ENCODE measurements at places on chromosomes 12 and 14.
A peak's percentile ranks its signal among the peaks of the same experiment; 100 is the strongest.

DNA sequence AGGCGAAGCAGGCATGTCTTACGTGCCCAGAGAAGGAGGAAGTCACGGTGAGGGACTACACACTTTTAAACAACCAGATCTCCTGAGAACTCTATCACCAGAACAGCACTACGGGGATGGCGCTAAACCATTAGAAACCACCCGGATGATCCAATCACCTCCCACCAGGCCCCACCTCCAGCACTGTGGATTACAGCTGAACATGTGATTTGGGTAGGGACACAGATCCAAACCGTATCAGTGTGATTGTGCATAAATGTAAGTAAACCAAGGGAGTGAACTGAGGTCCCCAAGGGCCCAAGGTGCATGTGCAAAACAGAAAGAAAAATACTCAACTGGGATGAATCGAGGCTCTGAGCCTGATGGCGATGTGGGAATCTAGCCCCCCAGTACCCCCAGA, 134.2 kb downstream of the DICER1 start:
- peaks cover 4% of the 10 kb centered on the region for H3K4me1 ChIP-seq
- H3K4me3 ChIP-seq, result no peak overlapping the region
- no peaks in the 10 kb centered on the region for H3K36me3 ChIP-seq
- no peak for DNase-seq
- H3K27ac ChIP-seq, result no peak overlapping the region
- H3K27me3 ChIP-seq, result peaks cover 6% of the 10 kb centered on the region

DNA sequence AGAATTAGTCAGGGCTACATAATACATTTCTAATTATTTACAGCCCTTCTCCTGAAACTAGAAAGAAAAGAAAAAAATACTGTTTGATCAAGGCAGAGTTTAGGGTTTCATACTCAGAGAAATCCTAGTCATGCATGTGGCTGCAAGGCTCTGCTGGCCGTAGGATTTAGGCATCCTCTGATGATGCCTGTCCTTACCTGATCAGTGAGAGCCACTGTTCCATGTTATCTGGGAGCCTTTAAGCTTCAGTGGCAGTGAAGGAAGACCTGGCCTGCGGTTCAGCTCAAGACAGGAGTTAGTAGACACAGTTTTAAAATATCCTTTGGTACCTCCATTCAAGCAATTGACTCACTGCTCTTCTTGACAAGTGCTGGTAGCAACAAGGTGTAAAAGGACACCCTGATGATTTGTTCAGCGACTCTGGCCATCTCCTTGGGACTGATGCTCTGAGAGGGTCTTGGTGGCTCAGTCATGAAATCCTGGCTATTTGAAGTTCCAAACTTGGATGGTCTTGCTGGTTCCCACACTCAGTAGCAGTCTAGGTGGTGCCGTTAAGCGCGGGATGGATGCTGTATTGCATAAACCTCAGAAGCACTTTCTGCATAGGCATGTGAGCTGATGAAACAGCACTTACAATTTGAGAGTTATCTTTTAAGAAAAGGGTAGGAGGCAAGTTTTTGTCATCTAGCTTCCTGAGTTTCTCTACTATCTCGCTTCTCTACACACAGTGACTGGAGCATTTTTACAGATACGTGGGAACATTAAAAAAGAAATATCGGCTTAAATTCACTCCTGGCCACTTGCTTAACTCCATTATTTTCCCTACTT, 162.0 kb downstream of the SAMD4A start:
- no peaks in the 10 kb centered on the region for H3K36me3 ChIP-seq
- no peak for DNase-seq
- peaks cover 12% of the 10 kb centered on the region for H3K4me1 ChIP-seq
- H3K27ac ChIP-seq, result no peak overlapping the region
- no peak overlapping the region for H3K4me3 ChIP-seq

- H3K27ac ChIP-seq, result no peak overlapping the region
- H3K4me3 ChIP-seq, result no peak overlapping the region
- DNase-seq, result no peak
- H3K4me1 ChIP-seq, result no peaks in the 10 kb centered on the region
Measured at GRCh38 chr14:59882957-59883356, 12.4 kb upstream of the RTN1 start.

- H3K27ac ChIP-seq, result no peak overlapping the region
- H3K4me1 ChIP-seq, result peaks cover 3% of the 10 kb centered on the region
- H3K36me3 ChIP-seq, result peaks cover 54% of the 10 kb centered on the region
- H3K27me3 ChIP-seq, result no peaks in the 10 kb centered on the region
- DNase-seq, result peak; percentile 68
Measured at GRCh38 chr12:51056242-51056641, 8.1 kb downstream of the LETMD1 start.

GRCh38 chr12:54148560-54149429, 40.0 kb downstream of the SMUG1 start:
- no peaks in the 10 kb centered on the region for H3K36me3 ChIP-seq
- H3K4me3 ChIP-seq, result no peak overlapping the region
- H3K27ac ChIP-seq, result no peak overlapping the region

- DNase-seq, result no peak
- H3K4me3 ChIP-seq, result no peak overlapping the region
- H3K27me3 ChIP-seq, result no peaks in the 10 kb centered on the region
Measured at GRCh38 chr12:108075561-108075960, 53.5 kb upstream of the WSCD2 start.

DNA sequence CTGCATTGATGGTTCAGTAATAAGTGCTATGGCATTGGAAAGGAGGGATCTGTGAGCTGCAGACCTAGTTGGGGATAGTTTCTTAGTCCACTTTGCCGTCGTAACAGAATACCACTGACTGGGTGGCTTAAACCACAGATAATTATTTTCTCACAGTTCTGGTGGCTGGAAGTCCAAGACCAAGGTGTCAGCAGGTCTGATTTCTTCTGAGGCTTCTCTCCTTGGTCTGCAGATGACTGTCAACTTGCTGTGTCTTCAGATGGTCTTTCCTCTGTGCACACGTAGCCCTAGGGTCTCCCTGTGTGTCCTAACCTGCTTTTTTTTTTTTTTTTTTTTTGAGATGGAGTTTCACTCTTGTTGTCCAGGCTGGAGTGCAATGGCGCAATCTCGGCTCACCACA, 126.1 kb downstream of the MYRFL start:
- no peak overlapping the region for H3K4me3 ChIP-seq
- H3K36me3 ChIP-seq, result no peaks in the 10 kb centered on the region
- no peak overlapping the region for H3K27ac ChIP-seq
- no peaks in the 10 kb centered on the region for H3K4me1 ChIP-seq

GRCh38 chr12:106309671-106310505, 7.4 kb downstream of the TCP11L2 start:
- peak overlapping the region; percentile 41 for H3K27ac ChIP-seq
- no peak overlapping the region for H3K4me3 ChIP-seq
- peaks cover 12% of the 10 kb centered on the region for H3K4me1 ChIP-seq
- peak; percentile 86 for DNase-seq

- no peak overlapping the region for H3K4me3 ChIP-seq
- H3K27me3 ChIP-seq, result no peaks in the 10 kb centered on the region
- no peak overlapping the region for H3K27ac ChIP-seq
- no peaks in the 10 kb centered on the region for H3K36me3 ChIP-seq
Measured at GRCh38 chr14:63167044-63167443, 37.2 kb upstream of the RHOJ start.

GRCh38 chr12:12684375-12685106, 11.4 kb downstream of the GPR19 start:
- no peaks in the 10 kb centered on the region for H3K27me3 ChIP-seq
- H3K4me1 ChIP-seq, result peaks cover 13% of the 10 kb centered on the region
- no peak overlapping the region for H3K4me3 ChIP-seq
- H3K27ac ChIP-seq, result no peak overlapping the region

- peaks cover 17% of the 10 kb centered on the region for H3K4me1 ChIP-seq
- DNase-seq, result no peak
- H3K4me3 ChIP-seq, result no peak overlapping the region
- H3K36me3 ChIP-seq, result peaks cover 1% of the 10 kb centered on the region
- H3K27ac ChIP-seq, result no peak overlapping the region
Measured at GRCh38 chr12:57079821-57080220, 1.2 kb upstream of the NEMP1 start.

DNA sequence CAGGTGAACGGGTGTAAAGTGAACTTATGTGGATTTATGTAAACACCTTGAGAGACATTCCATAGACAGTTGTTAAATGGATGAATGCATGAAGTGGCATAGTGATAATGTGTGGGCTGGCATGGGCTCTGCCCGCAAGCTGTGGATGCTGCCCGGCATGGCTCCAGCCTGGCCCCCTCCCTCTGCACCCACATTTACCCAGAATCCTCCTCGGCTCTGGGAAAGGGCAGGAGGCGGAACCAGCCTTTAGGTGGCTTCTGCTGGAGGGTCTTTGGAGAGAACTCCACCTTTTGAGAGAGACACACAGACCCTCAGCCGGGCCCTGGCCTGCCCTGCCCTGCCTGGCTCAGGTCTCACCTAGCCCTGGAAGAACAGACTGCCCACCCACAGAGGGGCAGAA, 18.7 kb downstream of the RASAL1 start:
- H3K4me1 ChIP-seq, result no peaks in the 10 kb centered on the region
- H3K36me3 ChIP-seq, result no peaks in the 10 kb centered on the region
- no peak overlapping the region for H3K27ac ChIP-seq
- no peak overlapping the region for H3K4me3 ChIP-seq

DNA sequence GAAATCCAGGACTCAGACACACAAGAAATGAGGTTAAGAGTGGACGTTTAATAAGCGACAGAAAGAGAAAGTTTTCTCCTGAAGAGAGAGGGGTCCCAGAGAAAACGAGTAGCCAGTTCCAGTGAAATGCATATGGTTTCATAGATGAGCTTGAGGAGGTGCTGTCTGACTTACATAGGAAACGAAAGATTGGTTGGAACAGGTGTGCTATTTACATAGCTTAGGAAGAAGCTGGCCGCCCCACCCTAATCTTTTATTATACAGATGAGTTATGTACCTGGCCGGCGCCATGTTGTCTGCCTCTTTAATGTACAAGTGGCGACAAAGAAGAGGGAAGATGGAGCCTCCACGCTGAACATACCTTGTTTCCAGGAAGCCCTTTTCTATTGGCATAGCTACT, 223.0 kb downstream of the SLC6A15 start:
- no peaks in the 10 kb centered on the region for H3K4me1 ChIP-seq
- no peaks in the 10 kb centered on the region for H3K36me3 ChIP-seq
- H3K4me3 ChIP-seq, result no peak overlapping the region
- H3K27ac ChIP-seq, result no peak overlapping the region
- DNase-seq, result no peak
- no peaks in the 10 kb centered on the region for H3K27me3 ChIP-seq

DNA sequence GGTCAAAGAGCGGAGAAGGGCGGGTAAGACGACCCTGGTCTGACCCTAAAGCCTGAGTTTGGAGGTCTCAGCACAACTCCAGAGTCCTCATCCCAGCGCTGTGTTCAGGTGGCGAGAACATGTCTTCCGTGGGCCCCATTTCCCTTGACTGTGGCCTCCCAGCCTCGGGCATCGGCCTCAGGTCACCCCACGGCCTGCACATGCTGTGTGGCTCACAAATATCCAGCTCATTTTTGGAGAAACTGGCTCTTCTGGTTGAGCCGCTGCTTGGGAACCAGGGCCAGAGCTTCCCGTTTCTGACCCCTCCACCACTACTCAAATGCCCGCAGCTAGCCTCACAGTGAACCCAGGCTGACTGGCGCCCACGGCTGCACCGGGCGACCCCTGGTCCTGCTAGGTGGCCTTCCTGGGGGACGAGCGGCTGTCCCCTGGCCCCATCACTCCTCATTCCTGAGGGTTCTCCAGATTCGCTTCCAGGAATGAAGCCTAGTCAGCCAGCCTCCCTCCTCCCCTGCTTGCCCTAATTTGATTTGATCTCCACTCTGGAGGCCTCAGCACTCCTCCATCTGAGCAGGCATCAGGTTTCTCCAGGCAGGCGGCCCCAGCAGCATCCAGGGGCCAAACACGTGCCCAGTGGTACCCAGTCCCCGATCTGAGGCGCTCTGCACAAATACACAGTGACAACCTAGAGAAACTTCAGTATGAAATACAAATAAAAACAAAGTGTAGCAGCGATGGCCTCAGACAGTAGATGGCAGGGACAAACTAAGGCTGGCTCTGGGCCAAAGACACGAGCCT, 4.7 kb downstream of the P2RX2 start:
- peaks cover 9% of the 10 kb centered on the region for H3K4me1 ChIP-seq
- H3K27ac ChIP-seq, result peak overlapping the region; percentile 5
- peak; percentile 35 for DNase-seq

GRCh38 chr14:56515739-56516138, 63.9 kb upstream of the TMEM260 start:
- H3K4me1 ChIP-seq, result no peaks in the 10 kb centered on the region
- DNase-seq, result no peak
- no peaks in the 10 kb centered on the region for H3K36me3 ChIP-seq
- H3K4me3 ChIP-seq, result no peak overlapping the region

DNA sequence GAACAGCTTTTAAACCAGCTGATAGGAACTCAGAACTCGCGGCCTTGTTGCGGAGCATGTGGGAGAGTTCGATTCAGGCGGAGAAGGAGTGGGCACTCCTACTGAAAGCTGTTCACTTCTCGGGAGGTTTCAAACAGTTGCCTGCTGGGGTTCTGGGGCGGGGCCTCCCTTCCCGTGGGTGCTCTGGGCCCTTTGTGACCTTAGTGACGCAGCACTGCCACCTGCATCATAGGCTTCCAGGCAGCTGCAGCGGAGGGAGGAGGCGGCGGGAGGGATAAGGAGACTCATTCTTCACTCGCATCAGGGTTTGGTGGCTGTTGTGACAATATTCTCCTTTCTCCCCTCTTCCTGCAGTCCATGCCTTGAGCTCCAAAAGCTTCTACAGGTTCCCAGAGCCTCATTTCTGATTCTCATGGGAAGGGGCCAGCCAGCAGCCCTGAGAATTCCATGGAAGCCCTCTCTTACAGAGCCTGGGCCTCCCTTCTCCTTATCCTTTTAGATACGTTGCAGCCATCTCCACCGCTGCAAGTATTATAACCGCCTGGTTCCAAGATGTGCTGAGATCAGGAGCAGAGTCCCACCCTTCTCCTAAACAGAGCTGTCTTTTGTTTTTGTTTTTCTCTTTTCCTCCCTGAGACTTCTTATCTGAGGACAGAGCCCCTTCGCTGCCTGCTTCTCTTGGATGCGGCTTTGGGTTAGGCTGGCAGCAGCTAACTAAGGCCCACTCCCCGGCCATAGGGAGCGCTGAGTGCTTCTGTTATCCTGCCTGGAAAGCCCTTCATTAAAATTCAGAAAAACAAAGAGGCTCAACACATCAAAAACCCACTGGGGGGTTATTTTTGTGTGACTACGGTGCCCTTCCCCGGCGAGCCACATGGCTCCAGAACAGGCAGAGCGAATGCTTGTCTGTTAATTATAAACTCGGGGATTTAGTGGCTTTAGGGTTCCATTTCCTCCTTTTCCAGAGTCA, 67.6 kb upstream of the GPATCH2L start:
- H3K27me3 ChIP-seq, result no peaks in the 10 kb centered on the region
- no peaks in the 10 kb centered on the region for H3K4me1 ChIP-seq
- H3K4me3 ChIP-seq, result no peak overlapping the region
- no peak overlapping the region for H3K27ac ChIP-seq
- DNase-seq, result no peak

DNA sequence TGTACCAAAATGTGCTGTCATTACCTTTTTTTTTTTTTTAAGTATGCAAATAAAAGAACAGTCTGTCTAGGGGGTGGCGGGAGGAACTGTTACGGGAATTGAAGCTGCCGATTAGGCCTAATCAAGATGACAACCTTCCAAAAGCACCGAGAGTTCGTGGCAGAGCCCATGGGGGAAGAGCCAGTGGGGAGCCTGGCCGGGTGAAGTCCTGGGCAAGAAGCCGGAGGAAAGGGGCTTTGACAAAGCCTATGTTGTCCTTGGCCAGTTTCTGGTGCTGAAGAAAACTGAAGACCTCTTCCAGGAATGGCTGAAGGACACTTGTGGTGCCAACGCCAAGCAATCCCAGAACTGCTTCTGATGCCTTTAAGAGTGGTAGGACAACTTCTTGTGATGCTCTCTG, 42.6 kb downstream of the ACTN1 start:
- H3K4me3 ChIP-seq, result no peak overlapping the region
- peaks cover 44% of the 10 kb centered on the region for H3K36me3 ChIP-seq
- H3K4me1 ChIP-seq, result peaks cover 61% of the 10 kb centered on the region
- peak overlapping the region; percentile 38 for H3K27ac ChIP-seq
- no peak for DNase-seq
- no peaks in the 10 kb centered on the region for H3K27me3 ChIP-seq
